Kidney (tissue), 22 donors: ENCODE measurements at places on chromosomes 5 and 9. TPM values are rescaled to one million over a fixed set of nuclear protein-coding genes. Genes with fewer than 3 reads are reported as not detected.

- DNase-seq = no peak
Observed at GRCh38 chr9:70036641-70037040, 7.0 kb upstream of the MAMDC2 start.

GRCh38 chr9:84874022-84874421 lies 204.5 kb downstream of the NTRK2 start:
- no peak for DNase-seq

GRCh38 chr5:173163219-173163618 lies 18.9 kb downstream of the BNIP1 start:
- DNase-seq = no peak

The DOCK8 gene
- total RNA-seq = 46.5 TPM

DNA sequence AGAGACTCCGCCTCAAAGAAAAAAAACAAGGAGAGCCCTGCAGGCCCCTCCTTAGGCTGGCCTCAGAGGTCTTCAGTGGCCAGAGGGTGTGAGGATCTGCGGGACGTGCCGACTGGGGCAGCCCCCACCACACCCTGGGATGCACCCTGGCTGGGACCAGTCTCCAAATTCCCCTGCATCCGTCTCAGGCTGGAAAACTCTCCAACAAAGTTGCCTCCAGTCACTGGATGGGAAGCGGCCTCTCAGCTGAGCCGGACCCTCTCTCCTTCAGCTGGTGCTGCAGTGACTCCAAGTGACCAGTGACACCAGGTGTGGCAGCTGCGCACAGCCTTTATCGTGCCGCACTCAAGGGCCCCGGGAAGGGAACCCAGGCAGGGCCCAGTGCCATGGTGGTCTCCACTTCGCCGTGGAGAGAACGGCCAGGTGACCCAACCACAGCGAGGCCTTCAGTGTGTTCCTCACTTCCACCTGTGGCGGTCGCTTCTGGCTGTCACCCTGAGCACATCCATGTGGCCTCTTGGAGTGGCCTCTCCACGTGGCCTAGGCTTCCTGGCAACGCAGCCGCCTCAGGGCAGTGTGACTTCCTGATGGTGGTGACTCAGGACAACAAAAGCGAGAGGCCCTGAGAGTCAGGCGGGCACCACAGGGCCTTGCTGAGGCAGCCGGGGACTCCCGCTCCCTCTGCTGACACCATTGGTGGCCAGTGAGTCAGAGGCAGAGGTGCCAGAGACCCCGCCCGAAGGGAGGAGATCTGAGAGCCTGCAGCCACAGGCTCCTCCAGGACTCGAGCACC lies 19.3 kb upstream of the CAMSAP1 start:
- DNase-seq = no peak

The TRIM41 gene
- 34.9 TPM for total RNA-seq

- no peak for DNase-seq
Observed at GRCh38 chr9:22052376-22052945, 43.4 kb upstream of the CDKN2B start.

DNA sequence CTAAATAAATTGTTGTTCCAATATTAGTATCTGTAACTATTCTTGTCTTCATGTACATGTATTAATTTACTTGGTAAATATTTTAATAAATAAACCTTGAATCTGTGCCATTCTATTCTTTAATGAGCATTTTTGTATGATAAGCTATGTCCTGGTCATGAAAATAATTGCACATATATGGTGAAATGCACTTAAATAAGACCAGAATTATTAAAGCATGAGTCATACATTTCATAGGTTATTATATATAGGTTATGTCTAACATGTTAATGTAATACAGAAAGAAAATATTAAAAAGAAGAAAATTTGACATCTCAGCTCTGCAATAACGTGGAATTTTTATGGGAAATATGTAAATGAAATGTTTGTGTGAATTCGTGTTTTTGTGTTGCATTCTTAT lies 1168.1 kb downstream of the TAF11L14 start:
- DNase-seq = no peak

DNA sequence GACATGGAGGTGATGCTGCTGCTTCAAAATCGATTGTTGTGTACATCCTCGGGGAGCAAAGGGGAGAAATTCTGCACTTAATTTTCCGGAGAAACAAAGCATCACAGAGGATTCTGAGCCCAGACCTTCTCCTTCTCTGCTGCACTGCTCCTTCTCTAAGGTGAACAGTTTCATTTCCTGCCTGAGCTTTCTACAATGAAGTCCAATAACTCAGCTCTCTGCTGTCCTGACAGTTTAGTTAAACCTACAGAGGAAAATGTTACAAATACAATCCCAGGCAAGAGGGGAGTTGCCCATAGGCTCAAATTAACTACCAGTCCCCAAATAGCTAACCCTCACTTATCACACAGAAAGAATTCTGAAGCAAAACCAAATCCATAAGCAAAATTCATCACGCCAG lies 206.3 kb downstream of the EFNA5 start:
- no peak for DNase-seq

- DNase-seq = no peak
Observed at GRCh38 chr9:35397216-35397698, 92.7 kb upstream of the RUSC2 start.

DNA sequence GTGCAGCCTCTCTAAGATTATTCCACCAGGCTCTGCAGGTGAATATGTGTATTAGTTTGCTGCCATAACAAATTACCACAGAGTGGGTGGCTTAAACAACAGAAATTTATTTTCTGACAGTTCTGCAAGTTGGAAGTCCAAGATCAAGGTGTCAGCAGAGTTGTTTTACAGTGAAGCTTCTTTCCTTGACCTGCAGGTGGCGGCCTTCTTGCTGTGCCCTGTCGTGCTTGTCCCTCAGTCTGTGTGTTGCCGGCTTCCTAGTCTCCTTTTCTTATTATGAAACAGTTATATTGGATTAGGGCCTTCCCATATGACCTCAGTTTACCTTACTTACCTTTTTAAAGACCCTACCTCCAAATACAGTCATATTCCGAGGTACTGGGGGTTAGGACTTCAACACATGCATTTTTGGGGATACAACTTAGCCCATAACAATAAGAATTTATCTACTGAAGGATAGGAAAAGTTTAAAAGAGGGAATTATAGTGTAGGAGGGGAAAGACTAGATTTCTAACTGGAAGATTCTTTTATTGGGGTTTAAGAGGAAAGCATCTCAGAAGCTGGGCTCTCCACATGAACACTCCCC lies 97.4 kb downstream of the OSTF1 start:
- peak; percentile 42 for DNase-seq

- DNase-seq = no peak
Observed at GRCh38 chr5:56791396-56791795, 24.0 kb upstream of the MAP3K1 start.

DNA sequence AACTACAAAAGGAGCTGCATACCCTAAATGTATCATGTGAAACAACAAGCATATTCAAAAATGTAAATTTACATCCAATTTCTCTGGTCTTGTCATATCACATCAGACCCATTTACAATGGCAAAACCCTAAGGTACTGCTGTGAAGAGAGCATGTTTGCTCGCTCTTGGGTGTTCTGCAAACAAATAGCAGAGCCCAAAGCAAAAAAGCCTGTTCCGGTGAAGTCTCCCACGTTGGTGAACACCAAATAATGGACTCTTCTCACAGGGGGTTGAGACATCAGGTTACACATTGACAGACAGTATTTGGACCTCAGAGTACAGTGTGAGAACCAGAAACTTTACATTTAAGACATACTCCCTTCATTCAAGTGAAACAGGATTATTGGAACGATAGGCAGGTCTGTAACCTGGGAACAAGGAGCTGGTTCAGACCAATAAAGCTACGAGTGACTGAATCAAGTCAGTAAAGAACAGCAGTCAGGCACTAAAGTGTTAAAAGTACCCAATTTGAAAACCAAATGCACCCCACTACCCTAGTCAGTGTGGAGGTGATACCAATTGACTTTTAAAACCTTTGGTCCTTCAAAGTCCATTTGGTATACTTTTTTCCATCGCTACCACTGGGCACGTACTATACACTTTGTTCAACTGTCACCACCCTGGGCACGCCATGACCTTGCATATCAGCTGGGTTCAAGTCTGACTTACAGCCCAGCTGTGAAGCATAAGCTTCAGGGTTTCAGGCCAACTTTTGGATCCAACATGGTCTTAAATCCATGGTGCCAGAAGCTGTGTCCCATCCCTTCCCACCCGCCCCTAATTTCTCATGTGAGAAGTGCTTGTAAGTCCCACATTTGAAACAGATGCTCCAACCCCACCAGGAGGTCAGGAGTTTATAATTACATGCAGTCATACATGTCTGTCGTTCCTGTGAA lies 36.4 kb downstream of the ETF1 start:
- DNase-seq = no peak

DNA sequence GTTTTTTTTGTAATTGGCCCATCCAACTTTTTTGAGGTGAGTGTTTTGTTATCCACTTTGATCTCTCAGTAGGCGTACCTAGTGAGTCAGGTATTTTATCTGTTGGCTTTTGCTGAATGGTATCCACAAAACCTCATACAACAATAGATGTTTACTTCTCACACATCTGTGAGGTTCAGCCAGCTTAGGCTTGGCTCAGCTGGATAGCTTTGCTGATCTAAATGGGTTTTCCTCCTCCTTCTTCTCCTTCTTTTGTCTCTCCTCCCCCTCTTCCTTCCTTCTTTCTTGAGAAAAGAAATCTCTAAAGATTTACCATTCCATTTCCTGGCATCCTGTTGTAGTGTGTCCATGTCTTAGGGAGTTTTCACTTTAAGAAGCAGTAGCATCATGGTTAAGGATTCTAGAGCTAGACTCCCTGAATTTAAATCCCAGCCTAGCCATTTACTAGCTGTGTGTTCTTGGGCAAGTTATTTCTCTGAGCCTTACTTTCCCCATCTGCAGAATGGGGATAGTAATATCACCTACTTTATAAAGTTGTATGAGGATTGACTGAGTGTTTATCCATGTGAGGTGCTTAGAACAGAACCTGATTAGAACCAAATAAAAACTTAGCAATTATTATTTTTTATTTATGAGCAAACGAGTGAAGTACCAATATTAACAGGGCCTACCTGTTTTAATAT lies 126.3 kb downstream of the ARHGAP26 start:
- DNase-seq = no peak

DNA sequence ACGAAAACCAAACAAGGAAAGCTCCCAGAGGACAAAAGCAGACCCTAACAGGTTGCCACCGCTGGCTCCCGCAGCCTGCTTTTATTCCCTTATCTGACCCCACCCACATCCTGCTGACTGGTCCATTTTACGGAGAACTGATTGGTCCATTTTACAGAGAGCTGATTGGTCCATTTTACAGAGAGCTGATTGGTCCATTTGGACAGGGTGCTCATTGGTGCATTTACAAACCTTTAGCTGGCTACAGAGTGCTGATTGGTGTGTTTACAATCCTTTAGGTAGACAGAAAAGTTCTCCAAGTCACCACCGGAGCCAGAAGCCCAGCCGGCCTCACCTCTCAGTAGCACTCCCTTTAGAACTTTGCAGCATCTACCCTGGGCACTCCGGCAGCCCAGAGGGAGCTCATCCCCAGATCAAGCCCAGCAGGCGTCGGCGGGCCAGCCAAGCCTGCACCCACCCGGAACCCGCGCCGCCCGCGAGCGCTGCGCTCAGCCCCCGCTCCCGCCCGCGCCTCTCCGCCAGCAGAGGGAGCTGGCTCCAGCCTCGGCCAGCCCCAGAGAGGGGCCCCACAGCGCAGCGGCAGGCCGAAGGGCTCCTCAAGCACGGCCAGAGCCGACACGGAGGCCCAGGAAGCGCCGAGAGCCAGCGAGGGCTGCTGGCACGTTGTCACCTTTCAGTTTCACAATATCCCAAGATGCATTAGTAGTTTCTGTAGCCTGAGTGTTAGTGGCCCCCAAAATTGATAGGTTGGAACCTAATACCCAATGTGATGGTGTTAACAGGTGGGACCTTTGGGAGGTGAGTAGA lies 35.3 kb upstream of the CLPTM1L start:
- DNase-seq = peak; percentile 66

GRCh38 chr5:39191216-39191615 lies 28.1 kb downstream of the FYB1 start:
- no peak for DNase-seq

DNA sequence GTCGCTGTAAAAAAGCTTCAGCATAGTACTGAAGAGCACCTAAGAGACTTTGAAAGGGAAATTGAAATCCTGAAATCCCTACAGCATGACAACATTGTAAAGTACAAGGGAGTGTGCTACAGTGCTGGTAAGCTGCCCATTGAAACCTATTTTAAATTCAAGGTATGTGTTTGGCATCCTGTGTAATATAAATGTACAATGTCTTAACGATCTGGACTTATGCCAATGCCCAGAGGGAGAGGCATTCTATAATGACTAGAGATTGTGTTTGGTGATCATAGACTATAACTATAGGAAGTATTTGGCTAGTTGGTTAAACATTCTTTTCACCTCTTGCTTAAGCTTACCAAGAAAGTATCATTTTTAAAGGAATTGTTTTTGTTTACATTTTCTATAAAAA lies 95.7 kb downstream of the INSL6 start:
- DNase-seq = no peak

DNA sequence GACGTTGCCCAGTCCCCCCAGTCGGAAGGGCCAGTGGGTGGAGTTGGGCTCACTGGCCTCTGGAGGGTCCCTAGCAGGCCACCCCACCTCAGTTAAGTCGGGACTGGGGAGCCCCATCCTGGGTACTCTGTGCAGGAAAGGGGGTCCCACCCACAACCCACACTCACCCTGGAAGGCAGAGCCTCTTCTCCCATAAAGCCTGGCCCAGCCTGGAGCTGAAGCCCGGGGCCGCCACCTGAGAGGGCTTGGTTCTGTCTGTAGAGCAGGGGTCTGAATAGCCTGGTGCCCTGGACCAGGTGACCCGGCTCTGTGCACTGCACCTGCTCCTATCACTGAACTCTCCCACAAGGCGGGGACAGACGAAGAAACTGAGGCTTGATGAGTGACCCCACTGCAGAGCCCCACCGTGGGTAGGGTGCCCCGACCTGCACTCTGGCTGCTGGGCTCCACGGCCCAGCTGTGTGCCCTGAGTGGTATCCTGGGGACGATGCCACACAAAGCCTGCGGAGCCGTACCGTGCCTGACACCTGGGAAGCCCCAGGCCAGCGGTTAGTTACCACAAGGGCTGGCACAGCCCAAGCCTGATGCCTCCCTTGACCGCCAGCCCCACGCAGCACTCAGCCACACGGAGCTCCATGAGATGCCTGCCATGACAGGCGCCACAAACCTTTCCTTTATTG lies 7.3 kb downstream of the PTGES2 start:
- DNase-seq = no peak

DNA sequence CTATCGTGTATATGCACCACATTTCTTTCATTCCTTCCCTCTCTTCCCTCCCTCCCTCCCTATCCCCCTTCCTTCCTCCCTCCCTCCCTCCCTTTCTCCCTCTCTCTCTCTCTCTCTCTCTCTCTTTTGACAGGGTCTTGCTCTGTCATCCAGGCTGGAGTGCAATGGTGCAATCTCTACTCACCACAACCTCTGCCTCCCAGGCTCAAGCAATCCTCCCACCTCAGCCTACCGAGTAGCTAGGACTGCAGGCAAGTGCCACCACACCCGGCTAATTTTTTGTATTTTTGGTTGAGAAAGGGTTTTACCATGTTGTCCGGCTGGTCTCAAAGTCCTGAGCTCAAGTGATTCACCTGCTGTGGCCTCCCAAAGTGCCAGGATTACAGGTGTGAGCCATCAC lies 1.1 kb upstream of the ANKS6 start:
- DNase-seq = no peak

GRCh38 chr9:2289263-2289662 lies 274.1 kb downstream of the SMARCA2 start:
- DNase-seq = peak; percentile 56
